Mesothelial cell of epicardium (in vitro differentiated cells): ENCODE measurements at places on chromosomes 7 and 10. TPM values are rescaled to one million over a fixed set of nuclear protein-coding genes. Genes with fewer than 3 reads are reported as not detected.

The ANK3 gene
- 242 to 270 TPM (median 243 TPM) in 3 replicates for total RNA-seq

The ITGB8 gene
- 15.3 to 15.6 TPM (median 15.3 TPM) in 3 replicates for total RNA-seq

The TMEM213 gene
- not detected in 3 replicates for total RNA-seq

The GIMAP4 gene
- not detected in 3 replicates for total RNA-seq

The CYP26A1 gene
- 70.6 to 76.5 TPM (median 76.0 TPM) in 3 replicates for total RNA-seq

The CYP2C19 gene
- total RNA-seq: not detected in 3 replicates

The EPO gene
- total RNA-seq: 0.16 to 0.27 TPM in 2 of 3 replicates, not detected in the other
